ENCODE measurements at places on chromosomes 11 and 22.
A peak's percentile ranks its signal among the peaks of the same experiment; 100 is the strongest.

DNA sequence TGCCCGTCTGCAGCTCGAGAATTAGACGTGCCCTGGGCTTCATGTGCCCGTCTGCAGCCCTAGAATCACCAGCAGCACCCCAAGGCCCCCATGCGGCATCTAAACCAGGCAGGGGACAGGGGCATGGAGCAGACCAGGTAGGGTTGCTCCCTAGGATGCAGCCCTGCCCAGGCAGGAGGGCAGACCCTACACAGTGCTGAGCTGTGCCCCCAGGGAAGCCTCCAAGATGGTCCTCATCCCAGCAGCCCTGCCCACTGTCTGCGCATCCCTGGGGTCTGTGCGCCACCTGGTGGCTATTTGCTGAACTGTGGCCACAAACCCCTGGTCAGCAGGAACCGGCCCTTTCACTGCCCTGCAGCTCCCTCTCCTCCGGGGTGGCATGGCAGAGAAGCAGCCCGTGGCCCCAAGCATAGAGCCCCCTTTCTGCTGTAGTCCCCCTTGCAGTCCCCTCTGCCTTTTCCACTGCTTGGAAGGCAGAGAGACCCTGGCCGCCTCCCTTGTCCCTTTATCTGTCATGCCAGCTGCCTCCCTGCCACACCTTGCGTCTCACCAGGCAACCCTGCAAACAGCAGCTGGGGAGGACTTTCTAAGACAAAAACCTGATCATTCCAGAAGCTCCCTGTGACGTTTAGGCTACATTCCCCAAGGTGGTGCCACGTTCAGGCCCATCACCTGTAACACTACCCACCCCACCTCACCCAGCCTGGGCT, 86.6 kb downstream of the KCNQ1 start:
- peak; percentile 74 for DNase-seq

DNA sequence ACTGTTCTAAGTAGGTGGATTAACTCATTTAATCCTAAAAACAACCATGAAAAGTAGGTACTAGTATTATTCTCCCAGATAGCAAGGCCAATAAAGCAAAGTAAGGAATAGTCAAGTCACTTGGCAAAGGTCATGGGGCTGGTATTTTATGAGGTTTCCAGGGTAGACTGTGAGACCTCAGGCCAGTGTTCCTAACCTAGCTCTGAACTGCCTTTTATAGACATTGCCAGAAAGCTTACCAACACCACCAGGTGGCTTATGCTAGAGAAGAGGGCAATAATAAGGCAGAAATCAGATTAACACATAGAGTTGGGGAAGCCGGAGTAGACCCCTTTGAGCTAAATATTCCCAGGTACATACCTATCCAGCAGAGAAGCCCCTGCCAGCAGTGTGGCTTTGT, 490.9 kb upstream of the TENM4 start:
- DNase-seq = no peak

DNA sequence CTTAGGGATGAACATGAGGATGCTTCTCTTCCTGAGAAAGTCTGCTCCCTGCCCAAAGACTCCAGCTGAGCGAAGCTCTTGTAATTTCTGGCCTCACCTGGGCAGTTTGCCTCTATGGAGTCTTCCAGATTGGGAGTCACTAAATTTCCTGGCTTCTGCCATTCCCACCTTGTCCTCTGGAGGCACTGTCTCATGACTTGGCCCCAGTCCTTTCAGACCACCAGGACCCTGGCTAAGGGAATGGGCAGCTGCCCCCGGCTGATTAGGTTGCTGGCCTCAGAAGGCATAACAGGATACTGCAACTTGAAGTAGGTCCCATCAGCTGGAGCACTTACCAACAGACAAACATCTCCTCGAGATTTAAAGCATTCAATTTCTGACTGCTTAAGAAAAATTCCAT, 128.1 kb upstream of the SPON1 start:
- DNase-seq = no peak

DNA sequence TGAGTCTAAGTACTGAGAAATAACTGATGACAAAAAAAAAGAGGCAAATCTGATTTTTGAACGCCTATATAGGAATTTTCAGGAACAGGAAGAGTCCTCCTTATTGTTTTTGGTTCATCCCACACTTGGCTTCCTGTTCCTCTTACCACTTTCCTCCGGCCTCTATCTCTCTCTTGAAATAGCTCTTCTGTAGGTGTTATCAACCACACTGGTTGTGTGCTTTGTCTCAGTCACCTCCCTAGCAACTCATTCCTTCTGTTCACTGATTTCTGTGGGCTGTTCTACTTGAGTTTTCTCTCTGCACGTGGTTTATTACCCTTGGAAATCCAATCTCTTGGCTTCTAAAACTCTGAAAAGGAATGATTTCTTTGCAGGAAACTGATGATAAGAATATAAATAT, 78.7 kb upstream of the C11orf87 start:
- no peak for DNase-seq

- DNase-seq = no peak
These were observed 24.5 kb downstream of the MCHR1 start for GRCh38 chr22:40703736-40704135.

- no peak for DNase-seq
These were observed 8.0 kb downstream of the POLD4 start for GRCh38 chr11:67345247-67345919.

DNA sequence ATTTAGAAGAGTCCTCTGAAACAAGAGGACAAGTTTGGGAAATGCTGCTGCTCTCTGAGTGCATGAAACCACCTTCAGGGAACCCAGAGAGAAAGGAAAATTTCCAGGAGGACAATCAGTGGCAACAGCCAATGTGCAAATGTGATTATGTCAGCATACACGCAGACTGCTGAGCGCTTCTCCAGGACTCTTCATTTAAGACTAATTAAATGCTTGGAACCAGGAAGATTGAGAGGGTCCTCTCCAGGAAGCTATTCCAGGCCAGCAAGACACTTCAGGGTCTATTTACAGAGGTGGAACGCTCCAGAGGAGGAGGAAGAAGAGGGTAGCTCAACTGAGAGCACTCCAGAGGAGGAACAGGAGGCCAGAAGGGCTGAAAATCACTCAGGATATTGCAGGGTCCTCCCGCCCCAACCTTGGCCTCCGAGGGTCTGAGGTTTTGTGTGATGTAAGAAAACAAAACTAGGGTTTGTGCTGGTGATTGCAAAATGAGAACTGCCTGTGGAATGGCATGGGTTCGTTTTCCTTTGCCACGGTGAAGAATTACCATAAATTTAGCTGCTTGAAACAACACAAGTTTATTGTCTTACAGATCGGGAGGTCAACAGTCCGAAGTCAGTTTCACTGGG, 14.1 kb upstream of the HTR3A start:
- DNase-seq = no peak
